ENCODE measurements at places on chromosomes 5 and 9.

GRCh38 chr5:13611604-13612003 lies 332.9 kb downstream of the DNAH5 start:
- DNase-seq: no peak

- DNase-seq: no peak
Measured at GRCh38 chr9:125561509-125562148, 145.4 kb downstream of the MAPKAP1 start.

GRCh38 chr5:102737805-102738469 lies 17.2 kb upstream of the PAM start:
- DNase-seq: no peak

DNA sequence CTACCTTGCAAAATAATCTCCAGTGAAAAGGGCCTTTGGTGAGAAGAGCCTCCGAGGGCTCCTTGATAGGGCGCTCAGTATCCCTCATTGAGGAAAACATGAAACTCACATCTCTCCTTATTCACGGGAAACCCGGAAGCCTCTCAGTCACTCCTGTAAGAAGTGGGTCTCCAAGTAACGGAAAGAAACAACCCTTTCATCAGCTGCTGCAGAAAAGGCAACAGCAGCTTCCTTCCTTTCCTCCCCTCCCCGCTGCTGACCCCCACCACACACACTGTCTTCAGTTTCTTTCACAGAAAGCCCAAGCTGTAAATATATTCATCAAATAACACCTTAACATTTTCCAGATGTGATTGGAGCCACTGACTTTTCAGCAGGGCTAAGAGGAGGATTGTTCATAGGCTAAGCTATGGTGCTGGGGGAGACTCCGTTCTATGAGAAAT lies 81.4 kb downstream of the C9orf152 start:
- DNase-seq: no peak

DNA sequence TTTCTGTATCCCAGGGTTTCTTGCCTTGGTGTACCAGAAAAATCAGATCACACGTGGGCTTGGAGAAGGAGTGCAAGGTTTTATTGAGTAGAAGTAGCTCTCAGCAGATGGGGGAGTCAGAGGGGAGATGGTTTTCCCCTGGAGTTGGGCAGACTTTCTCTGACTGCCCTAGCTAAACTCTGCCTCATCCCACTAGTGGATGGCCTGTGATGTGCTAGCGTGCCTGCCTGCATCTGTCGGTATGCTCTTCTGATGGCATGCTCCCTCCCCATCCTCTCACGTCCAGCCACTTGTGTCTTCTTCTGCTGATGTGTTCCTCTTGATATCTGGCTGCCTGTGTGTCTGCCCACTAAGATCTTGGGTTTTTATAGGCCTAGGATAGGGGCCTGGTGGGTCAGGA lies 616.1 kb upstream of the RGMB start:
- no peak for DNase-seq

GRCh38 chr9:120045011-120045410 lies 535.0 kb downstream of the CDK5RAP2 start:
- peak; percentile 49 for DNase-seq

- DNase-seq: no peak
Measured at GRCh38 chr9:113674436-113674835, 201.7 kb upstream of the ZNF618 start.

DNA sequence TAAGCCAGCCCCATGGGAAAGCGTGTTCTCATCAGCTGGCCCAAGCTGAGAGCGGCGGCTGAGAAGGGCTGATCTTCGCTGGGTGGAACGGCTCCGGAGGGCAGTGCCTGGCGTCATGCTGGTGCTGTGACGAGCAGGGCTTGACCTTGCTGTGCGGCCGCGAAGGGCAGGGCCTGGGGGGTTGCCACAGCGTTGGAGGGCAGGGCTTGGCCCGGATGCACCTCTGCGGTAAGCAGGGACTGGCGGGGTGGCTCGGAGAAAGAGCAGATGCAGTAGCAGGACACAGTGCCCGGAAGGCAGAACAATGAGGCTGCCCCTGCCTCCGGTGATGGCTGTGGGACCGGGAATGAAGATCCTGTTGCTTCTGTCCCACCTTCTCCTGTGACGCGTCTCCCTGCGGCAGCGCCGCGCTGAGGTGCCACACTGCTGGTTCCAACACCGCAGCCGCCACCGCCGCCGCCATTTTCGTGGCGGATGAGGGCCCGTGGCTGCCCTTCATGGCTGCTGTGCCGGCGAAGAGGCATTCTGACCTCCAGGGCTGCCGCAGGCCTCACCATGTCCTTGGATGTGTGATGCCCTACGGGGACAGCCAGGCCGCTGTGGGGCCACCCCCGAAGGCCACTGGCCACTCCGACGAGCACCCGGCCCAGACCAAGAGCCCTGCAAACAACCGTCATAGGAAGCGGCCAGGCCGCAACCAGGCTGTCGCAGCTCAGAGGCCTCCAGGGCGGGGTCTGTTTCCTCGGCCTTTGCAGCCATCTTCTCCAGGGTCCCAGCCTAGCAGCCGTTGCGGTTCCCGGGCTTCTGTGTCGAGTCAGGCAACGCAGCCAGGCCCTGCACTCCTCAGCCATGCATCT lies 890.5 kb upstream of the CTNND2 start:
- no peak for DNase-seq

DNA sequence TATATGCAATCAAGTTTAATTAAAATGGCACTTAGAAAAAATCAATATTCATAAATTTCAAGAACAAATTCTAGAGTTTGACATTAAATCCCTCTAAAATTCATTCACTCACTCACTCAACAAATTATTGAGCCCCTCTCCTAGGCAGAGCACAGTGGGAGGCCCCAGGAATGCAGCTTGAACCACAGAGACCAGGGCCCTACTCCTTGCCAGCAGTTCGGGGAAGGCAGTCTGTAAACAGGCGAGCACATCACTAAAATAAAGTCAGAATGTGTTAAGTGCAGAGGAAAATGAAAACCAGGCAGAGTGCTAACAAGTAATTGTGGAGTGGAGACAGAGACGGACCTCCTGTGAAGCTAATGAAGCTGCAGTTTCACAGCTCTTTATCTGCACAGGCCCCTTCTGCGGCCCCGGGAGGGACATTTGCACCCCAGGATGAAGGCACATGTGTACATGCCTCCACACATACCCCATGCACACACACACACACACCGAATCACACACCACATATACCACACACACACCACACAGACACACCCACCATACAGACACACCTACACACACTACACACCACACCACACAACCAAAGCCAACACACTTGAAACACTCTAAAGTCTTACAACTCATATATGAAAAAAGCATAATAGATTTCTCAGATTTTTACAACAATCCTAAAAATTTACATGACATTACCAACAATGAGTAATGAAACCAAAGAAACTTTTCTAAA lies 40.5 kb downstream of the BHMT start:
- DNase-seq: no peak

- DNase-seq: no peak
Measured at GRCh38 chr9:8579661-8580060, 780.1 kb upstream of the DMAC1 start.

GRCh38 chr9:22206833-22207232 lies 197.7 kb upstream of the CDKN2B start:
- DNase-seq: no peak

GRCh38 chr9:132426639-132427414 lies 16.8 kb downstream of the CFAP77 start:
- DNase-seq: no peak

- DNase-seq: no peak
Measured at GRCh38 chr5:112878101-112878500, 17.0 kb downstream of the SRP19 start.

DNA sequence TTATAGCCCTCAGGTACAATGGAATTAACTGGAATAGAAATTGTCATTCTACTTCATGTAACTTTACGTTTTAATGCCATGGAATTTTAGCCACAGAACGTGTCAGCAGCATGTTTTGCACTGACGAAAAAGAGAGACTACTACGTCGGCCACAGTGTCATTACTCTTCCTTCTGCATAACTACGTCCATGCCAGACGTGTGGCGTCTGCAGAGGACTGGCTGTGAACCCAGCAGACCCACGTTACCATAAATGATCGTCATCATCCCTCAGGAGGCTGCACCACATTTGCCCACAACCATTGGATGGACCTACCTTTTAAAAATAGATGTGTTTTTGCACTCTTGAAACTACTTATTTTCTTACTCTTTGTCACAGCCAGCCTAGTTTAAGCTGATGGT lies 63.8 kb upstream of the ATG10 start:
- no peak for DNase-seq

GRCh38 chr9:85213650-85214607 lies 527.8 kb downstream of the AGTPBP1 start:
- no peak for DNase-seq

DNA sequence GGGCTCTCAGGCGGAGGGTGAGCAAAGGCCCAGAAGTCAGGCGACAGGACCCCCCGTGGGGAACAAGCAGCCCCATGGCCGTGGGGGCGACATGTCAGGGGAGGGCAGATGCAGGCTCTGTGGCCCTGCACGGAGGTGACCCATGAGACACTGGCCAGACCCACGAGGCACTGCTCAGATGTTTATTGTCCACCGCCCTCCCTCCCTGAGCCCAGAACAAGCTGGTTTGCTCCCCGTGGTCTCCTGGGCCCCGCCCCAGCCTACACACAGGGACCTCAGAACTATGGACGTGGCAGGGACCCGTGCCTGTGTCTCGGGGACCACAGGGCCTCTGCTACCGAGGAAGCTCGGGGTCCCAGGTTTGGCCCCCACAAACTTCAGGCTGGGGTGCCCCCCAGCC lies 1.9 kb downstream of the FUT7 start:
- DNase-seq: no peak

GRCh38 chr5:40046792-40047191 lies 622.0 kb upstream of the DAB2 start:
- no peak for DNase-seq

GRCh38 chr9:135344915-135345500 lies 134.6 kb upstream of the PPP1R26 start:
- DNase-seq: no peak

GRCh38 chr5:168813184-168813968 lies 234.2 kb upstream of the PANK3 start:
- DNase-seq: no peak

DNA sequence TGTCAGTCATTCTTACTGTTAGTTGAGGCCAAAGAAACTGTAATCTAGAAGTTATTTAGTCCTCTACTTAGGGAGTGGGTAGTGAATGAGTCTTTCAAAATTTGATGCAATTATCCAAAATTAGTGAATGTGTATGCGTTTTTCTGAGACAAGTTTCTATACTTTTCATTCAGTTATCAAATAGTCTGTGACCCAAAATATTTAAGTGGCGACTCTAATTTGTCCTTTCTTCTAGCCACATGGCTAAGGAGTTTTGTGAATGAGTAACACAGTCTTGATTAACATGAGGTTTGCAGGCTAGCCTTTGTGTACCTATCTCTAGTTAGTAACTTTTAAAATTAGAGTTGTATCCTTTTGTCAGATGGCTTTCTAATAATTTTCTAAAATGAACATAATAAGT lies 45.6 kb downstream of the COMMD10 start:
- no peak for DNase-seq

- no peak for DNase-seq
Measured at GRCh38 chr5:108654051-108654450, 93.6 kb upstream of the FER start.

DNA sequence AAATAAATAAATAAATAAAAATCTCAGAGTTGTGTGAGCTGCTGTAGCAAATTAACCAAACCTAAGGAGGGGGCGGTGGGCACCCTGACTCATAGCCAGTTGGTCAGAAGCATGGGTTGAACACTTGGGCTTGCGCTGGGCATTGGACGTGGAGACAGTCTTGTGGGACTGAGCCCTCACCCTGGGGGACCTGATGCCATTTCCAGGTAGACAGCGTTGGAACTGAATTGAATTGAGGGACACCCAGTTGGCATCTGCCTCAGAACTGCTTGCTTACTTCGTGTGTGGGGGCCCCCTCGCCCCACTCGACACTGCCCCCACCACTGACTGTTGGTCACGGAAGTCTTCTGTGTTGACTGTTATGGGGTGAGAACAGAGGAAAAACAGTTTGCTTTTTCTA lies 19.0 kb upstream of the TBC1D9B start:
- no peak for DNase-seq

- DNase-seq: no peak
Measured at GRCh38 chr5:78604689-78605285, 43.8 kb downstream of the LHFPL2 start.

DNA sequence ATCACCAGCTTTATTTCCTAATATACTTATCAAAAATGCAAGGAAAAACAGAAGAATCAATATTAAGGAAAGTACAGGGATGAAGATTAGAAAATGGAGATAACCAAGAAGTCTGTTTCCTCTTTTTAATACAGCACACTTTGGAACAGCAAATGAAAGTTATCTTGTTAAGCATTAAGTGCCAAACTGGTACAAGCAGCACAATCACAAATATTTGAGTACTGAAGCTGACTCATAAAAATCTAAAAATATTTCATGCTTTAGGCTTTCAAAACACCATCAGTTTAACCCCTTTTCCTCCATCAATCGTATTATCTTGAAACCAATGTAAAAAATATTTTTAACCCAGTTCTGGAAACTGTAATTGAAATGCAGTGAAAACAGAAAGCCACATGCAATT lies 2.7 kb downstream of the FBXW11 start:
- DNase-seq: no peak

DNA sequence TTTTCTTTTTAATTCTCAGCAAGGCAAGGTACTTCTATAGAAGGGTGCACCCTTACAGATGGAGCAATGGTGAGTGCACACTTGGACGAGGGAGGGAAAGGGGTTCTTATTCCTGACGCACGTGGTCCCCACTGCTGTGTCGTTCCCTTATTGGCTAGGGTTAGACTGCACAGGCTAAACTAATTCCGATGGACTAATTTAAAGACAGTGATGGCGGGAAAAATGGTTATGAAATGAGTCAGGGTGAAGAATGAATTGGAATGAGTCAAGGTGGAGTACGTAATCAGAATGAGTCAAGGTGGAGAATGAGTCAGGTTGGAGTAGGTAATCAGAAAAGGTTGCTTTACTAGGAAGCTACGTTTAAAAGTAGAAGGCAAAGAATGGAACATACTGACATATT lies 2.1 kb upstream of the HMGCS1 start:
- DNase-seq: no peak

DNA sequence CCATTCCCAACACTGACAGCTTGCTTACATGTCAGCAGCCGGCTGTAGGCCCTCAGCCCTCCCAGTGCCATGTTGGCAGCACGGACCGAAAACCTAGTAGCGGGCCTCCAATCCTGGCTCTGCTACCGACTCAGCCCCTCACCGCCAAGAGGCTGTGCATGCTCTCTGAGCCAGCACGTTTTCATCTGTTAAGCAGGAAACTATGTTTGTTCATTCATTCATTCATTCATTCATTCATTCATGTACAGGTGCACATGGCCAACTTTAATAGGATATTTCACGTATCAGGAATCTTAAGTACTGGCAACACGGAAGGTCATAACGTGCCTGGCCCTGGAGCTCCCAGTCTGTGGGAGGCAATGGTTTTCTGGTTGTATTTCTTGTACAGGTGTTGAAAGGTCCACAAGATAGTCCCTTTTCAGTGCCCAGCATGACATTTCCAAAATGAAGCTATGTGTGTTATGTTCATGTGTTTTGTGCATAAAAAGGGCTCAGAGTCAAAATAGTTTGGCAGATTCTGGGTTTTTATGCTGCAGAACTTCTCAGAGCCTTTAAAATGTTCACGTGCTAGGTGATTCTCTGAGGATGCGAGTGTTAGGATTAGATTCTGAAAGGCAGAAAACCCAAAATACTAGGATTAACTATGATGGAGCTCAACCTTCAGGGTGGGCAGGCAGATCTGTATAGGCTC lies 17.7 kb downstream of the SUSD3 start:
- no peak for DNase-seq

GRCh38 chr5:38695021-38695958 lies 138.8 kb upstream of the LIFR start:
- DNase-seq: peak; percentile 59

Measured in retina (tissue), 1 donor.